ENCODE measurements at places on chromosomes 13 and 19. TPM values are rescaled to one million over a fixed set of nuclear protein-coding genes. Genes with fewer than 3 reads are reported as not detected.
A peak's percentile ranks its signal among the peaks of the same experiment; 100 is the strongest.

DNA sequence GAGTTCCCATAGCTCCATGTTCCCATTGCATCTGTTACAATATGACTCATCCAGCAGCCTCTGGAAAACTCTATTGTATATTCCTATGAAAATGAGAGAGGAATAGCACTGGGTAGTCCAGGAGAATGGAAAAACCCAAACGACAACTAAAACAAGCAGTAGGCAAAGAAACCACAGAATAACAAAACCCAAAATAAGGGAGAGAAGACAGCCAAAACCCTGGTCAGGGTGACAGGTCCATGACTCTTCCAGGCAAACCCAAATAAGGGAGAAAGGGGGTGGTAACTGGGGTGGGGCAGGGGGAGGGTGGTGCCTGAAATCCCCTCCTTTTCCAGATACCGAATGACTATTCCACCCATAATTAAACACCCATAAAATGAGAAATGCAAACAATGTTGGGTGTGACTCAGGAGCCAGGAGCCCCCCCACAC, 4.0 kb upstream of the ZNF8 start:
- DNase-seq, result peak; percentile 90

Gene GZMM
- total RNA-seq, result 1.7 TPM

GRCh38 chr19:30784850-30785457, 412.8 kb downstream of the ZNF536 start:
- peak; percentile 6 for DNase-seq

Gene CRB3
- total RNA-seq, result not detected

Measured in LHCN-M2 (cell line).